Osteoblast (primary cell): ENCODE measurements at places on chromosomes 7 and 10.

DNA sequence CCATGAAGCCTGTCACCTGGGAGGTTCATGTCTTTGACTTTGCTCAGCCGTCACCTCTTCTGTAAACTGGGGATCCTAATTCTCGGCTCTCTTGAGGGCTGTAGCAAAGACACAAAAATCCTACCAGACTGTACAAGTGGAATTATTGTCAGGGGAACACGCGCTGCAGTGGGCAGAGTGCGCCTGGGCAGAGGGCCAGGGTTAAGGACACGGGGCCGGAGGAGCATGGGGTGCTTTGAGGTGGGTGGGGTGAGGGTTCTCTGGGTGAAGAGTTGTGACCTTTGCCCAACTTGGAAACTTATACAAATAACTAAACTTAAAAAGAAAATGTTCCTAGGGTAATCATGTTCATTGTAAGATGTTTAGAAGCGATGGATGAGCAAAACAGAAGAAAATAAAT lies 36.0 kb downstream of the PALD1 start:
- DNase-seq: no peak

- DNase-seq: no peak
Observed at GRCh38 chr10:28320799-28321198, 17.9 kb upstream of the MPP7 start.

DNA sequence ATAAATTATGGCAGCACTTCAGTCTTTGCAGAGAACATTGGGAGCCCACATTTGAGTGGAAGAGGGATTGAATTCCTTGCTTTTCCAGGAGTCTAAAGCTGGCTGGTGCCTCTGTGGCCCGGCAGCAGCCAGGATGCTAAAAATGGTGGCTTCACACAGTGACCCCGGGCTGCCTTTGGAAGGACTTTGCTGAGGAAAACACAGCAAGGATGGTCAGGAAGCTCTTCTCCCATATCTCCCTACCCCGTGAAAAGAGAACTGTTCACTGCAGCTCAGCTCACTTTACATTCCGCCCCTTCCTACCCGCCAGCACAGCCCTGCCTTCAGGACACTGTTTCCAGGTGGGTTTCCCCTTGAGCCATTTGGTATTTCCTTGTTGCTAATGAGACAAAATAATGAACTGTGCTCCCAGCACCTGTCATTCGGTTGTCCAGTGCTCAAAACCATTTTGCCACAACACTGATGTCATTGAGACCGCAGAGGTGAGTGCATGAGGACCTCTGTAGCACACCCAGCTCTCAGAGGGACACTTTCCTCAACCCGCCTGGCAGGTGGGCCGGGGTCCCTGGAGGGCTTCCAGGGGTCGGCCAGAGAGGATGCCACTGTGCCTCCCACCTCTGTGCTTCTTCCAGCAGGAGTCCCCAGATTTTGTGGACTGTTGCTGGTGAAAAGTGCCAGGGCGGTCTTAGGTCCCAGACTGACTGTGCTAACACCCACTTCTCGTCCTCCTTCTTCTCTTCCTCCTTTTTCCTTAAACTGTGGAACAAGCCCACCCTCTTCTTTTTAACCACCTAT lies 255.7 kb upstream of the PPP2R2D start:
- no peak for DNase-seq

- DNase-seq: no peak
Observed at GRCh38 chr10:27857616-27858015, 112.0 kb upstream of the MKX start.

GRCh38 chr10:124006526-124006925 lies 86.9 kb downstream of the CHST15 start:
- no peak for DNase-seq

GRCh38 chr7:39304668-39305405 lies 261.4 kb upstream of the YAE1 start:
- DNase-seq: no peak

GRCh38 chr10:129032372-129033313 lies 434.4 kb upstream of the MGMT start:
- DNase-seq: no peak

DNA sequence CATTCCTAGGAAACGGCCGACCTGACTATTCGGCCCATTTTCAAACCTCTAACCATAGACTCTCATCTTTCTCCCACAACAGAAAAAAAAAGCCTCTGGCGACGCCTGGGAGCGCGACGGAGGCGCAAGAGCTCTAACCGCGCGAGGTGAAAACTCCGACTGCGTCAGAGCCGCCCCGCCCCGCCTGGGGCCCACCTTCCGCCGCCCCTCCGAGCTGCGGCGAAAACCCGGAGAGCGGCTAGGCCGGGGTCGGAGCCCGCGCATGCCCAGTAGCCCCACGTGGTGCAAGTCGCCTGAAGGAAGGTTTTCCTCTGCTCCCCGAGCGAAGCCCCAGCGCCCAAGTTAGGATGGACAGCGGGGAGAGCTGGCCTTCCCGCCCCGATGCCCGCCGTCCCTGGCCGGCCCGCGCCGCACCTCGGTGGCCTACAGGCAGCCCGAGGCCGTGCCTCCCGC lies 683 bp upstream of the SGMS1 start:
- peak; percentile 98 for DNase-seq

DNA sequence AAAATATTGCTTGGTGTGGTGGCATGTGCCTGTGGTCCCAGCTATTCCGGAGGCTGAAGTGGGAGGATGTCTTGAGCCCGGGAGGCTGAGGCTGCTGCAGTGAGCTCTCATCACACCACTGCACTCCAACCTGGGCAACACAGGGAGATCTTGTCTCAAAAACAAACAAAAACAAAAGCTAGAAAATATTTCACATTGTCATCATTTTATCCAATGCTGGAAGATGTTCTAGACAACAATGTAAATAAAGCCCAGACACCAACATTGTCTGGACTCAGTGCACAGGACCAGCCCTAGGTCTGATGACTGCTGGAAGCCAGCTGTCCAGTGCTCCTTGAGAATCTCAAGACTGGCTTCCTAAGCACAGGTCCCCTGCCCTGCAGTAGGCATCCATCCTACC lies 13.5 kb downstream of the SEPHS1 start:
- DNase-seq: no peak

GRCh38 chr7:15783987-15784693 lies 97.7 kb upstream of the MEOX2 start:
- no peak for DNase-seq

DNA sequence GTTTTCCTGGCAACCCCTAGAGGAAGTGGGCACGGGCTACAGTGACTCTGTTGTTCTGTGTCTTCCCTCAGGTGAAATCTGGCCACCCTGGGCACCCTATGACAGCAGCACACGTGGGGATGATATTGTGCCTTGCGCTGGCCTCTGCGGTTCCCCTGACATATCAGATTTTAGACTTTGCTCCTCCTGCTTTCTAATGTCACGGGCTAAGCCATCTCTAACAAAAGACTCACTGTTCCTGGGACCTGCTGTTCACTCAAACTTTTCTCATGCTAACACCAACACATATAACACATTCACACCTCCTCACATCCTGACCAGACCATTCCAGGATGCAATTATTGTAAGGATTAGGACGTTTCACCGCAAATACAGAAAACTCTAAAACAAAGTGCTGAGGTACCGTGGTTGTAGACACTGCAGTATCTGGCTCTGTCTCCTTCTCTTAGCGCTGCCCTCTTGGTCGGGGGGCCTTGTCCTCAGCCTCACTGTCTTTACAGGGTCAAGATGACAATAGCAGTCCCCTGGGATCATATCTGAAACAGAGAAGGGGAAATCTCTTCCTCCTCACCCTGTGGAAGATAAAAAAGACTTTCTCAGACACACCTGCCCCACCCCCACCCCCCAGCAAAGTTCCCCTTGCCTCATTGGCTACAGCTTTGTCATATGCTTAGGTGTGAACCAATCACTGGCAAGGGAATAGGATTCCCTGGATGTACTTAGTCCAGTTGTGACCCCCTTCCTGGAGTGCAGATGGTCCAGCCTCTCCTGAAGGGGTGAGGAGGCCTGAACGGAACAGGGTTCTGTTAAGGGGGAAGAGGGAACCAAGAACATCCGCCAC lies 14.1 kb downstream of the CHN2 start:
- DNase-seq: no peak

DNA sequence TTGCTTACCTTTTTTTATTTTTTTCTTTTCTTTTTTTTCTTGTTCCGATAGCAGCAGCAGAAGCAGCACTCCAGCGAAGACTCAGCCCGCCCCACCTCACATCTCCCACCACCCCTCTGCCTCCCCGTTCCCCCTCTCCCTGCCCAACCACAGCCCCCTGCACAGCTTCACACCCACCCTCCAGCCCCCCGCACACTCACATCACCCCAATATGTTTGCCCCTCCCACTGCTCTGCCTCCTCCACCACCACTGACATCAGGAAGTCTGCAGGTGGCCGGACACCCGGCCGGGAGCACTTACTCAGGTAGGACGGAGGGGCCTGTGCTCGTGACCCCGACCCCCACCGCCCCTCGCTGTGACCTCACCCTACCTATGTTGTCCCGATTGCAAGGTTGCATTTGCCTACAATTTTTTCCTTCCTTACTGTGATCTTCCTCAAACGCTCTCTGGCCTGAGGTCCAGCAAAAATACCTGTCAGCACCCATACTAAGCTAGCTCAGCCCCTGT lies 367.2 kb upstream of the GALNT17 start:
- no peak for DNase-seq

DNA sequence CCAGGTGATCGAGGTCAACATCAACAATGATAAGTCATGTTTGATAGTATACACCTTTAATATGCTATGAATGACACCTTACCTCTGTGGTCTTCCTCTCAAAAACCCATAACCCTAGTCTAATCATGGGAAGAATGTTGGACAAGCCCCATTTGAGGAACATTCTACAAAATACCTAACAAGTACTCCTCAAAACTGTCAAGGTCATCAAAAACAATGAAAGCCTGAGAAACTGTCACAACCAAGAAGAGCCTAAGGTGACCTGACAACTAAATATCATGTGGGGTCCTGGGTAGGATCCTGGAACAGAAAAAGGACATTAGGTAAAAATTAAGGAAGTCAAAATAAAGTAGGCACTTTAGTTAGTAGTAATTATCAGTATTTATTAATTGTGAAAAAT lies 5.9 kb upstream of the NUDCD3 start:
- DNase-seq: no peak

- no peak for DNase-seq
Observed at GRCh38 chr7:80881351-80881900, 37.4 kb downstream of the SEMA3C start.

- DNase-seq: peak; percentile 4
Observed at GRCh38 chr10:116892907-116893685, 43.8 kb downstream of the ENO4 start.

DNA sequence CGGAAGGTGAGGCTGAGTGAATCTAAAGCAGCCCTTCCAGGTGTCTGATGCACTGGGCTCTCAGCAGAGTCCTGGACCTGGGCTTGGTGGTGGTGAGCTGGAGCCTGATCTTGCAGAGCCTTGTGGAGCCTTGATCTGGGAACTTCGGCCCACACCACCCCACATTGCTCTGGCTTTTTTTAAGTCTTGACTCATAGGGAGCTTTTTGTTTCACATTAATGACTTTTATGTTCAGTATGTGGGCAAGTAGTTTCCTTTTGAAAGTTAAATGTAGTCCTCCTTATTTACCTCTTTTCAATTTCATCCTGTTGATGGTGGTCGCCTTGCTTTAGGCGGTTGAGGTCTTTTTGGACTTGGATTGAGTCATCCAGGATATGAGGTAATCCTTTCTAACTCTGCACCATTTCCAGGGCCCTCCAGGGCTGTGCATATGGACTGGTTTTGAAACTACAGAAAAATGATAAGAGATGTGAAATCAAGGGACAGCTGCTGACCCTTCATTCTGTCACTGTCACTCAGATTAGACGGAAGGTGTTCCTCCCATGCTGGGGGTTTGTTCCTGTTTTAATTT lies 2.9 kb upstream of the NRAP start:
- DNase-seq: peak; percentile 66

- no peak for DNase-seq
Observed at GRCh38 chr10:120788771-120789170, 62.4 kb upstream of the WDR11 start.

- DNase-seq: no peak
Observed at GRCh38 chr10:44427037-44427436, 42.1 kb upstream of the CXCL12 start.

DNA sequence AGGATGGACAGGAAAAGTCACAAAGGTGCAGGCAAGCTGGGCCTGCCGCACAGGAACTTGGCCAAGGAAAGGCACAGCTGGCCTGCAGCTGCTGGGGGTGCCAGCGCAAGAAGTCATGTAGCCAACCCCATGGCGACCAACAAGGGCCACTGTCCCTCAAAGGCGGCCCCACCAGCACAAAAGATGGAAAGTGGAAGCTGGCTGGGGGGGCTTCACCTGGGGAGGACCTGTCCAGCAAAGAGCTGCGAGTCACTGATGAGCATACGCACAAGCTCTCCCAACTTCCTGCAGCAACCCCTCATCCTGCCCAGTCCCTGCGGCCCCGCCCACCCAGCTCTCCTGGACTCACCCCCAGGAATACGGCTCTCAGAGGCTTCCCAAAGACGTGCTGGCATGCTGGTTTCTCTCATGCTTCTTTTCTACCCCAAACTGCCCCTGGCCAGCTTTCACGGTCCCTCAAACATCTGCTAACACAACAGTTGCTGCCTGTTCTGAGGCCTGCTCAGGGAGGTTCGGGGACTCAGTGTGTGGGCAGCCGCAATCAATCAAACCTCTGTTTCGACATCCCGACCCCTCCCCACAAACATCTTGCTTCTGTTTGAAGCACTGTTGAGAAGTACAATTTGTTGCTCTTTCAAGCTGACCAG lies 67.6 kb downstream of the FAM53B start:
- DNase-seq: no peak

DNA sequence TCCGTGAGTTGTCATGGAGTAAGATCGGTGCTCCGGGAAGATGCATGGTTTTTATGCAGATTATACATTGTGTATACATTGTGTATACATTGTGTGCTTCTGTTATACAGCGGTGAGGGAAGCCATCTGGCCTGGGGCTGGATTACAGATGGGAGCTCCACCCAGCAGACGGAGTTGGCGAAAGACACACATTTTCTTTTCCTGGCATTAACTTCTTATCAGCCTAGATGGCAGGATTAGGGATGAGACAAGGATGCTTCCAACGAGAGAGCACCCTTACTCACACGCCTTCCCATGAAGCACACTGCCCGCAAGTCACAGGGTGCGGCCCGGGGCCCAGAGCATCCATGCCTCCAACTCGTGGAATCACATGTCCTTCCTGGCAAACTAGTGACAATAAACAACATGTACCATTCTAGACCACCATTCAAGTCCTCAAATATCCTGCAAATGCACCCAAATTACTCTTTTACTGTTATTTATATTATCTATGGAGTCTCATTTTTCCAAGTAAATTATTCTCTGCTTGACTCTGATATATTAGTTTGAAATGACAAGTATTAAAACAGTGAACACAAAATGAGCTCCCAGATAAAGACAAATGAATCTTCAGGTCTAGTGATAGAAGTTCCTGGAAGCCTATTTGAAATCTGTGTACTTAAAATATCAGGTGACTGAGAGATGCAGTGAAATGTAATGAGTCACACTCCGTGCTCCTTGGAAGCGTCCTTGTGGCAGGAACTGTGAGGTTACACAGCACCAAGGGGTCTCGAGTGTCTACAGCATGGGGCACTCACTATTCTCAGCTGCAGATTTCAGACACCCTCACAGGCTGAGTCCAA lies 29.8 kb upstream of the PPP2R2D start:
- DNase-seq: peak; percentile 82

DNA sequence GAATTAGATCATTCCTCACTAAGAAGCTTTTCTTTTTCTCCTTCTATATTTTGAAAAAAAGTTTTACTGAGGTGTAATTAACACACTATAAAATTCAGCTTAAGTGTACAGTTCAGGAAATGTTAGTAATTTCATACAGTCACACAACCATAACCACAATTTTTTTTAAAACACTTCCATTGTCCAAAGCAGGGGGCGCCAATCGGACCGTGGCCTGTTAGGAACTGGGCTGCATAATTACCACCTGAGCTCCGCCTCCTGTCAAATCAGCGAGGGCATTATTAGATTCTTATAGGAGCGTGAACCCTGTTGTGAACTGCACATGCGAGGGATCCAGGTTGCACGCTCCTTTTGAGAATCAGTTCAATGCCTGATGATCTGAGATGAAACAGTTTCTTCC lies 427.1 kb downstream of the TFEC start:
- no peak for DNase-seq
